ENCODE measurements at places on chromosomes 3 and 15.

DNA sequence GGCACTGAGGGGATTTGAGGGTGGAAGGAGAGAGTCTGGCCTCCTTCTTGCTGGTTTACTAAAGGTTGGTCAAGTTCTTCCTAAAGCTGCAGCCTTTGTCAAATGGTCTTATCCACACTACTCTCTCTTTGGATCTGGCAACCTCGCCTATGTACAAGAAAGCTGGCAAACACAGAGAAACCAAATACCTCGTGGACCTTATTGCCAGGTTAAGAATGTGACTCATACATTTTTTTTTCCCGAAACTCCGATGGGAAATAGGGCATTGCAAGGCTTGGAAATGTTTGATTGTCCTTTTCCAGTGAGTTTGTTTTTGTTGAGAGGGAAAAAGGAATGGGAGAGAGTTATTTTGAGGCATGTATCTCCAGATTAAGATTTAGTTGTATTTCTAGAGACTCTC, 13.9 kb downstream of the EOMES start:
- no peak for DNase-seq

- no peak for DNase-seq
Measured at GRCh38 chr15:92130906-92131305, 262.8 kb upstream of the ST8SIA2 start.

- DNase-seq, result no peak
Measured at GRCh38 chr3:169034401-169034800, 629.1 kb downstream of the MECOM start.

GRCh38 chr3:80052271-80052670, 284.5 kb upstream of the ROBO1 start:
- DNase-seq, result no peak

GRCh38 chr15:46735115-46735514, 982.2 kb upstream of the SEMA6D start:
- DNase-seq, result no peak

DNA sequence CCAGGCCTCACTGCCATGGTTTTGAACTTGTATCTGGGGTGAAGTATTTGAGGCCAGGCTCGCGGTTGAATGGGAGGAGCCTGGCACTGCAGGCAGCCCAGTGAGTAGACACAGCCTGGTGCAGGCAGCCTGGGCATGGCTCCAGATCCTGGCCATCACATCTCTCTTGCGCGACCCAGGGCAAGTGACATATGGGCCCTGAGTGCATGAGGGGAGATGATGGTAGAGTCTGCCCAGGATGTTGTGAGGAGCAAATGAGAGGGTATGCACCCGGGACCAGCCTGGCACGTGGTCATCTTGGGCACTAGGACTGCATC, 103.5 kb downstream of the TBC1D2B start:
- DNase-seq, result no peak

DNA sequence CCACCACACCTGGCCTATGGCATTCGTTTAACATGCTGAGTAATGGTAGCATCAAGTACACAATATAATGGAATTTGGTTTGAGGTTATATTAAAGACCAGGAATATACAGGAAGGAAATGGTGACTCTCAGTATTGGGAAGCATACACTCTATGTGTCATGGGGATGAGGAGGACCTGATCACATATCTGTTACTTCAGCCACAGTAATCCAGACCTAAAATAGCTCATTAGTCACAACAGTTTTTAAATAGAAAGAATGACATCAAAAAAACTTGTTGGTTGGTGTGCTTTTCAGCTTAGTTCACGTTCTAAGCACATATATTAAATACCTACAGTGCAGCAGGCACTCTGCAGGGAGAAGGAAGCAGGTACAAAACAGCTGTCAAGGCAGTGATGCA, 52.5 kb upstream of the ATP2C1 start:
- DNase-seq, result no peak

- DNase-seq, result no peak
Measured at GRCh38 chr3:184786280-184786941, 25.6 kb upstream of the VPS8 start.

DNA sequence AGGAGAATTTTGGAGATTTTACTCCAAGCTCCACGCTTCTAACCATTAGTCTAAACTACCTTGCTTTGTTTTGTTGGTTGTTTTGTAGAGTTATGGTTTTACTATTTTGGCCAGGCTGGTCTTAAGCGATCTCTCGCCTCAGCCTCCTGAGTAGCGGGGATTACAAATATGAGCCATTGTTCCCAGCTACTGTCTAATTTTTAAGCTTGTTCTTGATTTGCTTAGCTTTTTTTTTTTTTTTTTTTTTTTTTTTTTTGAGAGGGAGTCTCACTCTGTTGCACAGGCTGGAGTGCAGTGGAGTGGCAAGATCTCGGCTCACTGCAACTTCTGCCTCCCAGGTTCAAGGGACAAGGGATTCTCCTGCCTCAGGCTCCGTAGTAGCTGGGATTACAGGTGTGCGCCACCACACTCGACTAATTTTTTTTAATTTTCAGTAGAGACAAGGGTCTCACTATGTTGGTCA, 28.5 kb downstream of the EFCAB12 start:
- no peak for DNase-seq

GRCh38 chr15:31277335-31278060, 49.1 kb upstream of the KLF13 start:
- DNase-seq, result no peak

- no peak for DNase-seq
Measured at GRCh38 chr15:38904298-38904697, 339.7 kb upstream of the RASGRP1 start.

GRCh38 chr15:53786401-53786800, 26.9 kb upstream of the WDR72 start:
- DNase-seq, result no peak

DNA sequence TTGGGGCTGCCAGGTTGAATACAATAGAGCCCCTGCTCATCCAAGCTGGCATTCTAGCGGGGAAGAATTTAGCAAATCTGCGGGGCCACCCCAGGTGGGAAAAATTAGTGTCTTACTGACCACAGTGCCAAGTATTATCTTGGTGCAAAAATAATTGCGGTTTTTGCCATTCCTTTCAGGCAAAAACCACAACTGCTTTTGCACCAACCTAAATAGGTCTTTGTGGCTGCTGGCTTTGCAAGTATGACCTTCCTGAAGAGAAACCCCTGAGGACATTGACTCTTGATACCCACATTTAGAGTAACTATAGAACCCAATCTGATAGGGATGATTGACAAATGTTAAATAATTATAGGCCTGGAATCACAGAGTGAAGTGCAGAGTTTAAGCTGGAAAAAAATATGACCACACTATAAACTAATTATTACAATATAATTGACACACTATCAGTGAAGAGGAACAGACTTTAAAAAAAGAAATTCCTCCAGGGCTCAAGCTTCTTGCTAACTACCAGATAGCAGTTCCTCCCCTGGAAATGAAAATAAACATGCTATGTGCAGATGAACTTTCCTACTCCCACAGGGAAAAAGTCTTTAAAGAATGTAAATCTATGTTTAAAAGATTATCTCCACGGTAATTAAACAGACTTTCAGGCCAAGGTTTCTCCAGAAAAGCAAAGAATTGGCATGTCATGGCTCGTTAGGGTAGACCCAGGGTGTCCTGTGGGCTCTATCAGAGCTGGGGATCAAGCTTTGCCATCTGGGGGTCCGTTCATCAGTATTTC, 34.4 kb downstream of the CA12 start:
- DNase-seq, result no peak

DNA sequence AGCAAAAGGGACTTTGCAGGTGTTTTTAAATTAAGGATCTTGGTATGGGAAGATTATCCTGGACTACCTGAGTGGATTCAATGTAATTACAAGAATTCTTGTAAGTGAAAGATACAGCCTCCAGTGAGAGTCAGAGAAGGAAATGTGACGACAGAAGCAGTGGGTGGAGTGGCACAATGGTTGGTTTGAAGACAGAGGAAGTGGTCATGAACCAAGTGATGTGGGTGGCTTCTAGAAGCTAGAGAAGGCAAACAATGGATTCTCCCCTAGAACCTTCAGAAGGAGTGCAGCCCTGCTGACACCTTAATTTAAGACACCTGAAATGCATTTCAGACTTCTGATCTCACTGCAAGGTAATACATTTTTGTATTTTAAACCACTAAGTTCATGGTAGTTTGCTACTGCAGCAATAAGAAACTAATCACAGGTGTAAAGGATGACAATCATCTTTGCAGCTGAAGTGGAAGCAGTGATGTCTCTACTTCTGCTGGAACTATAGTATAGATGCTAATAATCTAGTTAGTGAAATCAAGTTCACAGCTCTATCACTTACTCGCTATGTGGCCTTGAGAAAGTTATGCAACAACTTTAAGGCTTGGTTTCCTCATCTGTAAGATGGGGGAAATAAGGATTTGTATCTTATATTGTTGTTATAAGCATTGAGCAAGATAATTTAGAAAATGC, 403.4 kb upstream of the SUCLG2 start:
- DNase-seq, result no peak

DNA sequence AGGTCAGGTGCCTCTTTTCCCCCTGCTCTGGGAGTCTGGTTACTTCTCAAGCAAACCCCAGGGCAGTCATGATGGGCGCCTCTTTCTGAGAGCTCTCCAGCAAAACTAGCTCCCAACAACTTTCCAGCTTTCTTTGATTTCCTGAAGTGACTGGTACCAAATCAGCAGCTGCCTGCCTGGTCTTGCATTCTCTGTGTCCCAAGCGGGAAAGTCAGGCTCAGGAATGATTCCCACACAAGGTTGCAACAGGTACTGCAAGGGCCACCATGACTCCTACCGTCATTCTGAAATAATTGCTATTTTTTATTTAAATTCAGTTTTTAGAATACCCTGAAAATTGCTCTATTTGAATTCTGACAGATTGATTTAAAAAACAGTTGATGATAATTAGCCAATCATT, 658.7 kb downstream of the SQOR start:
- no peak for DNase-seq

DNA sequence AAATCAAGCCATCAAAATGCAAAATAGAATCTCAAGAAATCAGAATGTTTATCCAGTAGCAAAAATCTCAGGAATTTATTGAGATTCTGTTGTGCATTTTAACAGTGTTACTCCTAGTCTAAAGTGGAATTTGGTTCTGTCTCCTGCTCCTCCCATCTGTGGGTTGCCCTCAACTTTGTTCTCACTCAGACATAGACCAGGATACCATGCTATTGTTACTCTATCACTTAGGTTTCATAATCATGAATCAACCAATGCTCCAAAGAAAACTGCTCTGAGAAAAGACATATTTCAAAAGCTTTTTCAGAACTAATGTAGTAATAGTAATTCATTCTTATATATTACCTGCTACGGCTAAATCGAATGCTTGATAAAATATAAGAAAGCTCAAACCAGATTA, 274.7 kb downstream of the RBMS3 start:
- DNase-seq, result no peak

DNA sequence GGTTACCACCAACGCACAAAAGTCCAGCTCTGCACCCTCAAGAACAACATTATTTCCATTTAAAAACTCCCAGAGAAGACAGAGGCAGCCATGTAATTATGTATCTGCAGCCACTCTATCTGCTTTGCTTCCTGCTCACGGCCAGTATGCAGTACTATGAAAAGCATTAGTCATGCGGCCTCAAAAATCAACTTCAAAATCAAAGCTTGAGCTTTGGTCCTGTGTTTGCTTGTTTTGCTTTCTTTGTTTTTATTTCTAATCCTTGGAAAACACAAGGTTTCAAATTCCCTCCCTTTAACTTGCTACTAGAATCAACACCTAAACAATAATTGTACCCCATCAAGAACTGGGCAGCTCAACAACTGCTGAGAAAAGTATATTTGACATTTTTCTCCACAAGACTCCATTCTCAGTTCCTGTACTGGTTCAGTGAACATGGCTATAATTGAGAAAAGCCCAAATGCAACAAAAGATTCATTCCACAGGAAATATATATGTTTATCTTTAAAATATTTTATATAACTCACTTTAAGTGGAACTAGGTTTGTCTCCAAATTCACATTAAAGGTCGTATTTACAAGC, 37.6 kb downstream of the GBE1 start:
- DNase-seq, result peak; percentile 4

- no peak for DNase-seq
Measured at GRCh38 chr3:52247409-52248164, 2.0 kb downstream of the PPM1M start.

GRCh38 chr3:169758359-169758994, 6.4 kb downstream of the TERC start:
- no peak for DNase-seq

- DNase-seq, result no peak
Measured at GRCh38 chr15:36988947-36989346, 111.4 kb downstream of the MEIS2 start.

DNA sequence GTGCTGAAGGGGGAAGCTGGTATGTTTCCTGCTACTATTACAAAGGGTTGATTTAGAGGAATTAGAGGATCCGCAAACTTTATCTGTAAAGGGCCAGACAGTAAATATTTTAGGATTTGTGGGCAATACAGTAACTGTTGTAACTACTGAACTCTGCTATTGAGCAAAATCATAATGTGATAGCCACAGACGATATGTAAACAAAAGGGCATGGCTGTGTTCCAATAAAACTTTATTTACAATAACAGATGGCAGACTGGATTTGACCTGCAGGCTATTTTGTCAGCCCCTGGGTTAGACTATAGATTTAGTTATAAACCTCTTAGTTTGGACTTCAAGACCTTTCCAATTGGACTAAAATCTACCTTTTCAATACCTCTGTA, 27.8 kb upstream of the KCNMB2 start:
- no peak for DNase-seq

- DNase-seq, result no peak
Measured at GRCh38 chr15:46768287-46768686, 949.0 kb upstream of the SEMA6D start.

GRCh38 chr3:31408720-31409119, 124.0 kb upstream of the STT3B start:
- DNase-seq, result no peak

DNA sequence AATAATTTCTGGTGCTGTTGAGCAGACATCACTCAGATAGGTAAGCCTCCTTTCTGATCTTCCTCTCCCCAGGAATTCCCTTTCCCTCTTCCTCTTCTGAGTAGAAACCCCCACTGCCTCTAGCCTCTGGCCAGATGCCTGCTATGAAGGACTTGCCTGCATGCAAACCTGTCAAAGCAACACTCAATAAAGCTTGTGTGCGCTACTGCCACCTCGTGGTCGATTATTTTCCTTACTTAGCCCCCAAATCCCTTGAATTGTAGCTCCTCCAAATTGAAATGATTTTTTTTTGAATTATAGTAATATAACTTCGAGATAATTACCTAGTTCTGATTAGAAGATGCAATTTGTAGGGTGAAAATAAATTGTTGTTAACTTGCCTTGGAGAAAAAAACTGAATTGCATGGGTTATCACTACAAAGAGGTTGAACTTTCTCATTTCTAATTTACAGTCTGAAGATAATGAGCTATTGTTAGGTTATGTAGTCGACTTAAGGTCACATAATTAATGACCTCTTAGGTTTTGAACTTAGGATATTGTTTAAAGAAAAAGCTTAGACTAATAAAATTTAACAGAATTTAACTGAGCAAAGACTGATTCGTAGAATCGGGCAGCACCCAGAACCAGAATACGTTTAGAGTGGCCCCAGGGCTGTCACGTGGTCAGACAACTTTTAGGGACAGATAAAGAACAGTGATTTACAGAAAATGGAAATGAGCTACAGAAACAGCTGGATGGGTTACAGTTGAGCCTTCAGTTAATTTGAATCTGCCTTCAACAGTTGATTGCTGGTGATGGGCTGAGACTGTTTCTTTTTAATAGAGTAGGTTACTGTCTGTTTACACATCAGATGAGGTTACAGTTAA, 269.3 kb downstream of the ARPP21 start:
- peak; percentile 68 for DNase-seq

GRCh38 chr3:56620371-56620770, 62.7 kb downstream of the TASOR start:
- DNase-seq, result no peak

GRCh38 chr3:79586232-79586631, 181.6 kb downstream of the ROBO1 start:
- no peak for DNase-seq

GRCh38 chr3:68060191-68060590, 405.8 kb upstream of the SUCLG2 start:
- DNase-seq, result no peak

Measured in spinal cord (tissue), 10 donors.